ENCODE measurements at places on chromosomes 16 and 17.

- DNase-seq, result no peak
These were observed 161.5 kb upstream of the ZKSCAN2 start for GRCh38 chr16:25419153-25419552.

GRCh38 chr16:7946142-7946541 lies 613.5 kb downstream of the RBFOX1 start:
- DNase-seq, result no peak

DNA sequence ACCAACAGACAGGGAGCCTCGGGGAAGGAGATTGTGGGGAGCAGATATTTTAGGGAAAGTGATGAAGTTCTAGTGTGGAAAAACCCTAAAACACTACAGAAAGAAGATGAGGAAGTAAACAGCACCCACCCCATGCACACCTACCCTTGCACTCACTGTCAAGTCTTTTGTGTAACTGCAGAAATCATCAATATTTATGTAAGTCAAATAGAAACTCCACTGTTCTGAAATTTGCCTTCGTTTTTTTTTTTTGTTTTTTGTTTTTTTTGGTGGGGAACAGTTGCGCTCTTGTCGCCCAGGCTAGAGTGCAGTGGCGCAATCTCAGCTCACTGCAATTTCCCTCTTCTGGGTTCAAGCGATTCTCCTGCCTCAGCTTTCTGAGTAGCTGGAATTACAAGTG lies 273.4 kb downstream of the CPPED1 start:
- no peak for DNase-seq

- no peak for DNase-seq
These were observed 93.9 kb downstream of the C17orf67 start for GRCh38 chr17:56739776-56740175.

DNA sequence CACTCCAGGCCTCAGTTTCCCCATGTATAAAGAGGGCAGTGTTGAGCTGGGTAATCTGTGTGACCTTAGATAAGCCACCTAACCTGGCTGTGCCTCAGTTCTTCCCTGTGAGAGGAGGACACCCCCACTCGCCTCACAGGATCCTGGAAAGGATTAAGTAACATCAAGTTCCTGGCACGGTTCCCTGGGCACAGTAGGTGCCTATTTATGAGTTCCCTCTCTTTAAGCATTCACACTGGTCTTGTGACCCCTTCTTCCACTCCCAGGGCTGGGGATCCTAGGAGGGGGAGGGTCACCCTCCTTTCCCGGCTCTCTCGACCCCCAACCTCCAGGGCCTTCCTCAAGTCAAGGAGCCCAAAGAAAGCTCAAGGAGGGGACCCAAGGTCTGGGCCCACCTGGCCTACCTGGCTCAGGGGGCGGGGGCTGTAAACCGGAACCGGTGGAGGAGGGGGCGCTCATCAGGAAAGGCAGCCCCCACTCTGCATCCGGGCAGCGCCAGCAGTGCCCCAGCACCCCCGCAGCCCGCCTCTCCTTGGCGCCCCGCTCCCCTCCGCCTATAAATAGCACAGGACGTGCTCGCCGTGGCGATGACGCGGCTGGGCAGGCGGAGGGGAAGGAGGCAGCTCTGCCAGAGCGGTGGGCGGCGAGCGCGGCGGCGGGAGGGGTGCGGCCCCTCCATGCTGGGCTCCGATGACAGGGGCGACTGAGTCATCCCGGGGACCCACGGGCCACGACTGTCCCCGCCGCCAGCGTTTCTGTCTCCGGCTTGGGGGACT lies 9.4 kb downstream of the RPL19 start:
- DNase-seq, result peak; percentile 52

- no peak for DNase-seq
These were observed 718 bp downstream of the ATP2A3 start for GRCh38 chr17:3963237-3964201.

- peak; percentile 6 for DNase-seq
These were observed 383.8 kb downstream of the ZFHX3 start for GRCh38 chr16:72664056-72664508.

GRCh38 chr17:74881073-74881472 lies 8.3 kb upstream of the FDXR start:
- no peak for DNase-seq

DNA sequence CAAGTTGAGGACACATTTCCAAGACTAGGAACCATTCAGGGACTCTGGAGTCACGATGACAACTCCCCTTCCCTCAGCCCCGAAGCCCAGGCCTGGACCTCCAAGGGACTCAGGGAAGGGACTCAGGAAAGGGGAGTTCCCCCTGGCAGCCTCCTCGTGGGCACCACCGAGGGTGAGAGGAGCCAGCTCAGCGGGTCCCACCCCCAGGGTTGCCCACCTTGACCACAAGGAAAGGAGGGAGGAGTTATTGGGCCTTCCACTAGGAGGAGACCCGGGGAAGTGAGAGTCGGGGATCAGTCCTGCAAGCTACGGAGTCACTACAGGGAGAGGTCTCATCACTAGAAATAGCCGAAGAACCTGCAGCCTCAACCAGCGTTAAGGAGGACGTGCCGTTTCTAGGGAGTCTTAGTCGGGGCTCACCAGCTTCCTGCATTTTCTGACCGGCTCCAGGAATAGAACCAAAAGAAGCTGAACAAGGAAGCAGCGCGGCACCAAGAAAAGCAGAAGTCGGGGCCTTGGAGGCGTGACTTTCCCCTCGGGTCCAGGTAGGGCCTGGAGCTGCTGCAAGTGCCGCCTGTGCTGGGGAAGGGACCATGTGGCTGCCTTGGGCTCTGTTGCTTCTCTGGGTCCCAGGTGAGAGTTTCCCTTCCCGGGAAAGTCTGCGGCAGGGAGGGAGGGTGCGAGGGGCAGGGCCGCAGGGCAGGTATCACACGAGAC lies at the start of gene CD300A:
Gene CD300A (plus strand): TSS at position 524 of the 717 bp plus-strand sequence. CDS start 70 bp downstream, at position 594.
- DNase-seq, result no peak

- no peak for DNase-seq
These were observed 1.3 kb downstream of the HIGD1B start for GRCh38 chr17:44848961-44849489.

DNA sequence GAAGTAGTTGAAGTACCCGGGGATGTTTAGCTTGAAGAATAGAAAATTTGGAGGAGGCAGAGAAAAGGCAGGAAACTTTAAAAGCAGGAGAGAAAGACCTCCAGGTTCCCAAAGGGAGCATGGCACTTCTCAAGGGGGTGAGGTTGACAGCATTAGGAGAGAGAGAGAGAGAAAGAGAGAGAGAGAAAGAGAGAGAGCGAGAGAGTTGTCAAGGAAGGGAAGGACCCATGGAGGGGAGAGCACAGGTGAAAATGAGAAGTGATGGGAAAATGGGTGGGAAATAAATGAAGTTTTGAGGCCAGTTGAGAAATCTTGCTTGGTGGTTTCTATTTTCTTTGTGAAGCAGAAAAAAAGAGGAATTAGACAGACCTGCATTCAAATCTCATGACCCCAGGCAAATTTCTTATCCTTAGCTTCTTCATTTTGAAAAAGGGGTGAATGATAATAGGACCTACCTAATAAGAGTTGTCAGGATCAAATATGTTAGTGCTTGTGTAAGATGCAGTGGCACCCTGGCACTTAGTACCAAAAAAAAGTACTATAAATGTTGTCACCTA lies 24.0 kb downstream of the PRKCB start:
- no peak for DNase-seq

GRCh38 chr16:87123356-87124001 lies 193.7 kb downstream of the C16orf95 start:
- no peak for DNase-seq

DNA sequence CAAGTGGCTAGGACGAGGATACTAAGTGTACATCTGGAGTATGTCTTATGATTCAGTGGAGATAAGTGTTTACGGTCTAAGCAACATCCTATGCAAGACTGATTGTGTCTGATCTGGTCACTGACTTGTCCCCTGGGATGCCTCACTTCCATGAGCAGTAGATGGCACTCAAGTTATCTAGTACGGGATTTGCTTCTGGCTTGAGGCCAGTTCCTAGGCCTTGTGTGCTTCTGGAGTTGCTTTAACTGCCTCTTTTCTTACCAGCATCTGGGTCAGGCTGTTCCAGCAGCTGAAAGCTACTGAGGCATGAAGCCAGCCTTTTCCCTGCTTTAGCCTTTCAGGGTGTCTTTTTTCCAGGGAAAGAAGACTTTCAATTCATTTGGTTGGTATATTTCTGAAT lies 23.0 kb downstream of the SUPT6H start:
- peak; percentile 21 for DNase-seq

DNA sequence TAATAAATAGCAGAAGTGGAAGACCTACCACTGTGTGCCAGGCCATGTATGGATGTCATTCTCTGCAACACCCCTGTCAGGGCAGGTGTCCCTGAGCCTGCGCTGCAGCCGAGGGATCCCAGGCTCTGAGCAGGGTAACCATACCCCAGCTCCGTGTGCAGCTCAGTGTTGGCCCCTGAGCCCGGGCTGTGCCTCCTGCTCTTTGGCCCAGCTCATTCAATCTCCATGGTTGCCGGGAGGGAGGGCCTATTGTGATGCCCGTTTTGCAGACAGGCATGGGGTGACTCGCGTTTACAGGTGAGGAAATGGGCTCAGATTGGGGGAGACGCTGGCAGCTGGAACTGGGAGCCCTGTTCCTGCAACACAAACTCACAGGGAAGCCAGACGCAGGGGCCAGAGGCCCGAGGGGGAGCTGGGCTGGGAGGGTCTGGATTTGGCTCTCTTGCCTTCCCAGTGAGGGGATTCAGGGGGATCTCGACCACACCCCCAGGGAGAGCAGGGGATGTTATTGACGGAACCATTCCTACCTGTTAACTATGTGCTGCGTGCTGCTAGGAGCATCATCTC lies 190.5 kb downstream of the IRF8 start:
- no peak for DNase-seq

GRCh38 chr17:29732613-29733012 lies 109.9 kb upstream of the CORO6 start:
- DNase-seq, result no peak

DNA sequence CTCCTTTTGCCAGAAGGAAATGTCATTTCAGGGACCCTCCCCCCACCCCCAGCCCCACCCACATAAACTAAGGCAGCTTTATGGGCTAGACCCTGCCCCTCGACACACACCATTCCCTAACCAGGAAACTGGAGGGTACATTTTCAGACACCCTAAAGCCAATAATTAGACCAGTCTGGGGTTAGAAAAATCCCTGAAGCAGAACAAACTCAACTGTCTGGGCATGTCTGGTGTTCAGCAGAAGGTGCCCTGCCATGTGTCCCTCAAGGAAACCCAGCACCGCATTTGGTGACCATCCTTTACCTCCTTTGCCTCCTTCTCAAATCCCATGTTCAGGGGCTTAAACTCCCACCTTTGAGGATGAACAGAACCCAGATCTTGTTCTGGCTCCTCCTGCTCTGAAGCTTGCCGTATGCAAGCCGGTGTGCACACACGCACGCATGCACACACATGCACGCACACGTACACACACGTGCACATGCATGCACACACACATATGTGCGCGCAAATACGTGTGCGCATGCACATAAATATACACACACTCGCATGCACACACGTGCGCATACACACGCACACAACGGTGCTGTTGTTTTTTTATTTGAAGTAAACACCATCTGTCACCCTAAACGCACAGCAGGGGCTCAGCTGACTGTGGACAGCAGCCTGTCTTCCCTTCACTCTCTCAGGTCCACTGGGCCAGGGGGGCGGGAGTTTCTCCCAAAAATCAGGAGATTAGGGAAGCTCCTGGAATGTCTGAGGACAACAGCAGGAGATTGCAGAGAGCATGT lies 156.8 kb upstream of the TNRC6C start:
- DNase-seq, result no peak

DNA sequence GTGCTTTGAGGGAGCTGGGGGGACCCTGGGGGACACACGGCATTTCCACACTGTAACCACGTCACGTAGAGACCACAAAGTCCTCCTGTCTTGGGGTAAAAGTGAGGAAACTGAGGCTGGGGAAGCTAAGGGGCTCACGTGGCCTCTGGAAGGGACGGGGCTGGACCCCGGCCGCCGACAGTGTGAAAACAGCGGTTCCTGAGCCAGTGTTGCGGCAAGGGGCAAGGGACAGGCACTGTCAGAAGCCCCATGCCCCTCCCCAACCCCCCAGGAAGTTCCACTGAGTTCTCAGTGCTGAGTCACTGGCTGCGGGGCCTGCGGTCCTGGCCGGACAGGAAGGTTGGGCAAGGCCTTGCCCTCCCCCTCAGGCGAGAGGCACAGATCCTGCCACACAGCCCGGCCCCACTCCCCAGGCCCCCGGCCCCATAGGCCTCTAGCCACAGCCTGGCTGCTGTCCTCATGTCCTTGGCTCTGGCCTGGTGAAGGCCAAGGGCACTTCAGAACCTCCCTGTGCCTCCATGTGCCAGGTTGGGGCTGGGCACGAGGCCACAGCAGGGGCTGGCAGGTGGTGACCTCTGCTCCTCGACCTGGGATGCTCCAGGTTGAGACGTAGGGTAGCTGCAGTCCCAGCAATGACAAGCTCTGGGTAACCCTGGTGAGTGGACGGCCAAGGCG lies 5.0 kb upstream of the CCDC57 start:
- peak; percentile 90 for DNase-seq

GRCh38 chr17:33929181-33929724 lies 325.8 kb upstream of the CCL2 start:
- DNase-seq, result no peak

- peak; percentile 11 for DNase-seq
These were observed 50.6 kb downstream of the PLD6 start for GRCh38 chr17:17155568-17155967.

DNA sequence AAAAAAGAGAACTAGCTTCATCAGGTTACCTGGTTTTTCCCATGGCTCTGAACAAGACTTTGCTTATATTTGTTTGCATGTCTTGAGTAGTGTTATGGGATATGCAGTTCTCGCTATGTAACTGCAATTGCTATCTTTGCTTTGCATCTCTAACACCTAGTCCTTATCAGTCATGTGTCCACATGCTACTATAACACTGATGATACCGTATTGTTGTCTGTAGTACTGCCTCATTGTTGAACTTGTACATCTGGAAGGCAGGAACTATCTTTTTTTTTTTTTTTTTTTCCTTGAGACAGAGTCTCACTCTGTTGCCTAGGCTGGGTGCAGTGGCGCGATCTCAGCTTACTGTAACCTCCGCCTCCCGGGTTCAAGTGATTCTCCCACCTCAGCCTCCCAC lies 2.5 kb downstream of the PSME3 start:
- DNase-seq, result no peak

GRCh38 chr16:117379-118365 lies 20.8 kb downstream of the NPRL3 start:
- DNase-seq, result no peak

Measured in foreskin fibroblast (primary cell).